ENCODE measurements at places on chromosomes 7 and 10. TPM values are rescaled to one million over a fixed set of nuclear protein-coding genes. Genes with fewer than 3 reads are reported as not detected.

LRRC61 gene
- total RNA-seq, result 5.8 TPM

AUTS2 gene
- 0.79 TPM for total RNA-seq

TMEM236 gene
- total RNA-seq, result 0.65 TPM

DNA sequence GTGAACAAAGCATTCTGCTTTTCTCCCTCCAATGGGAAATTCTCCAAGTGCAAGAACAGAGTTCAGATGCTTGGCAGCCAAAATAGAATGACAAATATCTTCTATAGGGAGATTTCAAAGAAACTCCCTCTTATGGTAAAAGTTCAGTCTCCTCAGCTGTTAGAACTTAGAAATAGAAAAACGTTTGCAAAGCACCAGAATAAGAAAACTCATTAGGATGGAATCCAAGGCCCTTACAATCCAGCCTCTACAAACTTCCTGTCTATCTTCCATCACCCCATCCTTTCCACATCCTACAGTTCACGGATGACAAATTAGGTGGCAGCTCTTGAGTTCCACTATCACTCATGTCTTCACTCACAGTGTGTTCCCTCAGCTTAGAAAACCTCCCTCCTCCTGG, 25.7 kb downstream of the FAM13C start:
- DNase-seq, result no peak

All from lung microvascular endothelial cell (primary cell).